ENCODE measurements at places on chromosomes 2 and 18.

DNA sequence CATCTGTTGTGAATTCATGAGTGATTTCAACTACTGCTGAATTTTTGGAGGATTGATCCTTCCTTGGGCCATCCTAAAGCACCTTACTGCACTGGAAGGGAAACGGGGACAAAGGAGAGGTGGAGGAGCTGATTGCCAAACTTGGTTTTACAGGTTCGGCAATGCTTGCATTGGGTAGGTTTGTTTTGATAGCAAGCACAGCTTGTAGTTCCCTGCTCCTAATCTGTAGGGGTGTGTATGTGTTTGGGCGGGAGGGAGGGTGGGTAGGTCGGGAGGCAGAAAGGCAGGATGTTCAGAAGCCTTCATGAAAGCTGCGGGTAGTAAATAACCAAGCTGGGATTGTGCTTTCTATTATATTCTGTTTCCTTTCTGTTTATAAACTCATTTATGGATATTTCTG, 24.6 kb downstream of the PHLPP1 start:
- DNase-seq: no peak

- no peak for DNase-seq
Observed at GRCh38 chr2:32559136-32559535, 68.7 kb upstream of the TTC27 start.

GRCh38 chr18:22432657-22433137, 15.0 kb upstream of the CTAGE1 start:
- no peak for DNase-seq

GRCh38 chr18:35049111-35050027, 8.2 kb downstream of the MAPRE2 start:
- DNase-seq: no peak

DNA sequence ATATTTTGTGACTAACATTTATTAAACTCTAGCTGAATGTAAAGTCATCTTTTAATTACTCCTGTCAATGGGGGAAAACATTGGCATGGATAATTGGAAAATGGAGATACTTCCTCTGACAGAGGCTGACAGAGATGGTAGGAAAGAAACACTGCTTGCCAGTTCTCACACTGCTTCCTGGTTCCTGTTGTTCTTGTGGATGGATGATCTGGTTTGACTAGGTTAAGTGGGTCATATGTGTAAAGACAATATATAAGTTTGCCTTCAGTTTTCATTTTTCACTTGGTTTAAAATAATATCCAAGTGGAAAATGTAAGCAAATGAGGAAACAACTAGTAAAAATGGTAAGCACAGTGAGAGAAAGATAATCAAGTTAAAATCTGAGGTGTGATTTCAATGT, 188.8 kb upstream of the CWC22 start:
- no peak for DNase-seq

- no peak for DNase-seq
Observed at GRCh38 chr18:78892177-78892576, 87.4 kb upstream of the SALL3 start.

GRCh38 chr2:67581751-67582150, 184.6 kb downstream of the ETAA1 start:
- no peak for DNase-seq

DNA sequence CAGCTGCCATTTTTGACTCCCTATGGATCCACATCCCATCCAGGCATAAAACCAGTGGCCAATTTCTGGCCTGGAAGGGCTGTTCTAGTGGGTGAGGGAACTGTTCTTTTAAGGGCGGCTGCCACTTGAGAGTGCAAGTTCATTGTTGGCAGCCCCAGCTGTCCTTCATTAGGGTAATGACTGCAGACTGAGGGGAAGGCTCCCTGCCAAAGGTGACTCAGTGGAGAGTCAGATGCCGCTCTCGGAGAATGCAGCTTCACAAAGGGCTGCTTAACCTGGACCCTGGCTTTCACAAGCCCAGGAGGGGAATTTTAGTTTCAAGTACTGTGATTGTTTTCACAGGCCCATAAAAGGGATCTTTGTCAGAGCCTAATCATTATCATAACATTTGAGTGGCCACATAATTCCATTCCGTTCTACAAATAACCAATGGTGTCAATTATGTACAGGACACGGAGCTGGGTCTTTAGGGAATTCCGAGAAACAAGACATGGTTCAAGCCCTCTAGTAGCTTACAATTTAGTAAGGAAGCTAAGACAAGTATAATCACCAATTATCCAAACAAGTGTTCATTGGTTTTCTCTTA, 235.7 kb downstream of the CDCA7 start:
- DNase-seq: no peak

DNA sequence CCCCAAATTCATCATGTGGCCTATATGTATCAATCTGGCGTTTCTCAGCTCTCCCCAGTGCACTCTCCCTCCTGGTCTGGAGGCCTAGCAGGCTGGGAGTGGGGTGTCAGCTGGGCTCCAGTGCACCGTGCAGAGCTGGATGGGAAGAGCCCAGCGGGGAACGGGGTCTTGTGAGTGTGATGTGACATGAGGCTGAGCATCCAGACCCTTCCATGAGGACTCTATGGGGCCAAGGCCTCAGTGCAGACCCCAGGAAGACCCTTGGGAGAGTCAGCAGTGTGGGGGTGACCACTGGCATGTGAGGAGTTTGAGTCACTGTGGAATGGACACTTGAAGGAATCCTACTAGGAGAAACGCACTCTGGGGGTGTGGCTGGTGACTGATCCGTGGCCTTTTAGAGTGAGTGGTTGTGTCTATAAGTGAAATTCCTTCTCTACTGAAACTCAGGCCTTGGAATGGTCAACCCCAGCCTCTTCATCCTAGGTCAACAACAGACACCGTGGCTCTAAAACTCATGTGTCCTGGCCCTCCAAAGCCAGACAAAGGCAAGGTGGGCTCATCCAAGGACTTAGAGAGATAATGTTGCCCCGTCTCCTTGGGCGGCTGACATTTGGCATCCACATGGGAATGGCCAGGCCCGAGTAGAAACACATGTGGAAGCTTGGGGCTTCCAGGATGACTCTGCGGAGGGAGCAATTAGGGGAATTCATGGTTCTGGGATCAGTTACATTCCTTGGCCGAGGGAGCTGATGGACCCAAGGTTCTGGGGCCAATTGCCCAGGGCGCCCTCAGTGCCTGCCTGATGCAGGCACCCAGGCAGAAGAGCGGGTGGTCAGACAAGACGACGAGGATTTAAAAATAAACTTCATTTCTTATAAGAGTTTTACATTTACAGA, 156.0 kb upstream of the TWIST2 start:
- DNase-seq: no peak

- no peak for DNase-seq
Observed at GRCh38 chr2:180413336-180413735, 406.2 kb upstream of the CWC22 start.

- no peak for DNase-seq
Observed at GRCh38 chr2:187527262-187527661, 27.0 kb downstream of the TFPI start.

GRCh38 chr18:37649930-37650329, 84.3 kb upstream of the CELF4 start:
- DNase-seq: no peak

DNA sequence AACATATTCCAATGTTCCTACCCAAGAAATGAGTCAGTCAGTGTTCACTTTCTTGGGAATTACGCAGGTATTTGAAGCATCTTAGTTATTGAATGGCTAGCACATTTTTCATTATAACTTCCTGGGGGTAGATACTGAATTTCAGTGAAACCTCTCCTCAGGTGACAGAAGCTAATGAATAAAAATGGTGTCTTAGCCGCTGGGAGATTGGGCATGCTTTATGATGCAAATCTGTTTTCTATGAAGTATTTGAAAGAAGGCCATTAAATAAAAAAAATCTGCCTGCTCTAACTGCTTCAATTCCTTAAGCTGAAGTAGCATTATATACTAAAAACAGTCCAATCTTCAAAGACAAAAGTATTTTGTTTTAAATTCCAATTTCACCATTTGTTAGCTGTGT, 132.8 kb upstream of the CYRIA start:
- DNase-seq: no peak

GRCh38 chr18:67421651-67422050, 94.9 kb downstream of the DSEL start:
- no peak for DNase-seq

All from stimulated activated effector memory CD8-positive, alpha-beta T cell treated with anti-CD3 and anti-CD28 coated beads, Interleukin-12 subunit alpha, Interleukin-12 subunit beta, amount 100 ng/mL, for 72 hours (primary cell).